ENCODE measurements at places on chromosomes 3 and 15.

DNA sequence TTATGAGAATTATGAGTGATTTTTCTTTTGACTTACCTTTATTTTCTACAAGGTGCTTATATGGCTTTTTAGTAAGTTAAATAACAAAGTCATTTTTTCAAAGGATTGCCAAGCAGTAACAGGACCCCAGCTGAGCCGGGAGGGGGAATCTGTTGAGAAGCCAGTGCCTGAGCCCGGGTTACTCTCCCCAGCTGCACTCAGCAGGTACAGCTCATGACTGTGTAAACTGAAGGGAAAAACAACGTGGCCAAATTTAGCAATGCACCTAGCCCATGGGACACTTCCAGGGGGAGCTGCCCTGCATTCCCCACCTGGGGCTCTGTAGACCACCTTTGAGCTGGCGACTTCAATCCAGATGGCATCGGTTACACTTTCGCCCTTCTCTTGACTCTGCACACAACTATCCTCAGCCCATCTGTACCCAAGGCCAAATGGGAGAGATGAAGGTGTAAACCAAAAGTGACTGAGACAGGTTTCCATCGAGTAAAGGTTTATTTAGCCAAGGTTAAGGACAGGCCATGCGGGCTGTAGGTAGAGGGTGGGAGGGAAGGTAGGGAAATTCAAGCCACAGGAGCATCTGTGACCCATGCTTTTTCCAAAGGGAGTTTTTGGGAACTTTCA is 18.2 kb upstream of the HCN4 start:
- no peak for DNase-seq

DNA sequence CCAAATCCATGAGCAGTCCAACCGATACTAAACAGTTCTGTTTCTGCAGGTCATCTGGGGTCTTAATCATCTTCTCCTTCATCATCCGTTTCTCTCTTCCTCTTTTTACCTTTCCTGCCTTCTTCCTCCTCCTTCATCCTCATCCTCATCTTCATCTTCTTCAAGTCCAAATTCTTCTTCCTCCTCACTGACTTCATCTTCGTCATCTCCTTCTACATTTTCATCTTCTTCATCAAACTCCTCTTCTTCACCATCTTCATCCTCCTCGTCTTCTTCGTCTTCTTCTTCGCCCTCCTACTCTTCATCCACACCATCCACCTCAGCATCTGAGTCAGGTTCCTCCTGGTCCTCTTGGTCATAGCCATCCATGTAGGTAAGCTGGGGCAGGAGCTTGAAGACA is 14.2 kb upstream of the COMMD4 start:
- no peak for DNase-seq

DNA sequence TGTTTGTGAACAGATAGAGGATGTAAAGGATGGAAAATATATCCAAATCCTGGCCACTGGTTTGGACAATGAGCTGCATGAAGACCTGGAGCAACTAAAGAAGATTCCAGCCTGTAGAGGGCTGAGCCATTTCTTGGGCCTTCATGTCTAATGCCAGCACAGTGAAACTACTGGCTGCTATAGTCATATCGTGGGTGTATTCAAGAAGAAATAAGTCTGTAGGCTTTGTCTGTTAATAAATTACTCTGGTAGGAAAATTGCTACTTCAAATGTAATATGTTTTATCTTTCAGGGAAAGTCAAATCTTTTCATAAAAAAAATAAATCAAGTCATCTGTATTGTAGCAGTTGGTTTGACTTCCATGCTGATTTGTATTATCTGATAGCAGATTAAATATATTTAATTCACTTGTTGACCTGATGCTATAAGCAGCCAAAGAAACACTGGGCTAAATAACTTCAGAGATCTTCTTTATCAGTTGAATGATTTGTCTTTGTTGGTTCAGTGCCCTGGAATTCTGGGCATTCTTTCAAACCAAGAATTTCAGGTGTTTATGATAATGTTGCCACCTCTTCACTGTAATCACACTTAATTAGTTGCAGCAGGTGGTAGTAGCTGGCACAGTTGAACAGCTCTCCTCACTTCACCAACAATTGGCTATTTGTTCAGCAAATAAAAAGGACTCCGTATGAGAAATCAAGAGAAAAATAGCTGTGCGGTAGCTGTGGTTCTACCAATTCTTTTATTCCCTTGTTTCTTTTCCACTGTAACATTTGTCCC is 1109.5 kb downstream of the NSUN3 start:
- DNase-seq, result no peak

- DNase-seq, result no peak
Measured at GRCh38 chr3:6965881-6966280, 105.0 kb downstream of the GRM7 start.

- DNase-seq, result no peak
Measured at GRCh38 chr3:155420881-155421486, 127.5 kb upstream of the STRIT1 start.

GRCh38 chr3:115151921-115152320 is 4.8 kb upstream of the ZBTB20 start:
- no peak for DNase-seq

- peak; percentile 39 for DNase-seq
Measured at GRCh38 chr15:31440754-31441311, 114.2 kb downstream of the KLF13 start.

DNA sequence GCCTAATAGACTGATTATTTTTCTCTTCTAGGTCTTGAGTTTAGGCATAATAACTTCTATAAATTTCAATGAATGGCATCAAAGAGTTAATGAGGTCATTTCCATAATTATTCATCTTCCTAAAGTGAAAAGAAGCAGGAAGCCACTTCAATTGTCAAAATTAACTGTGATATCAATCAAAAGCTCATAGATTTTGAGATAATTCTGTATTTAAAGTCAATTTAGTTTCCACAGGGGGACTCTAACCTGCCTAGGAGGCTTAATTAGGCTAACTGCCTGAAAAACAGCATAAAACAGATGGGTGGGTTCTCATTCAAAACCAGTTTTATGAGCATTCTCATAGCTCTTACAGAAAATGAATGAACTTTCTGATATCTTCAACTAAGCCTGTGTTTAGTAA is 177.8 kb downstream of the OTOL1 start:
- DNase-seq, result no peak

DNA sequence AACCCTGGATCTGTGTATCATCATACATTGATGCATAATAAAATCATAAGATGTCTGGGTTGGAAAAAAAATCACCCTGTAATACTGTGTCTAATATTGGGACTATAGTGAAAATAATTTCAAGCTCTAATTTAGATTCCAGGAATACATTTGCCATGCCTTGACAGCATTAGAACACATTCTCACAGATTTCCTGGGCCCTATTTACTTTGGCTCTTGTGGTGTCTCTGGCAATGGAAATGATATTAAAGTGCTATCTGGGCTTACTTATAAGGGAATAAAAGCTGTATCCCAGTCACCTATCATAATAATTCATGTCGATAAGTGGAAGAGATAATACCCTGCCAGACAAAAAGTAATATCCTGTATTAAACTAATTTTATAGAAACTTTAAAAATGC is 472.0 kb downstream of the ZPLD1 start:
- DNase-seq, result no peak
